ENCODE measurements at places on chromosomes 11 and 22. TPM values are rescaled to one million over a fixed set of nuclear protein-coding genes. Genes with fewer than 3 reads are reported as not detected.
A peak's percentile ranks its signal among the peaks of the same experiment; 100 is the strongest.

OR51B2 gene
- not detected for polyA plus RNA-seq

DNA sequence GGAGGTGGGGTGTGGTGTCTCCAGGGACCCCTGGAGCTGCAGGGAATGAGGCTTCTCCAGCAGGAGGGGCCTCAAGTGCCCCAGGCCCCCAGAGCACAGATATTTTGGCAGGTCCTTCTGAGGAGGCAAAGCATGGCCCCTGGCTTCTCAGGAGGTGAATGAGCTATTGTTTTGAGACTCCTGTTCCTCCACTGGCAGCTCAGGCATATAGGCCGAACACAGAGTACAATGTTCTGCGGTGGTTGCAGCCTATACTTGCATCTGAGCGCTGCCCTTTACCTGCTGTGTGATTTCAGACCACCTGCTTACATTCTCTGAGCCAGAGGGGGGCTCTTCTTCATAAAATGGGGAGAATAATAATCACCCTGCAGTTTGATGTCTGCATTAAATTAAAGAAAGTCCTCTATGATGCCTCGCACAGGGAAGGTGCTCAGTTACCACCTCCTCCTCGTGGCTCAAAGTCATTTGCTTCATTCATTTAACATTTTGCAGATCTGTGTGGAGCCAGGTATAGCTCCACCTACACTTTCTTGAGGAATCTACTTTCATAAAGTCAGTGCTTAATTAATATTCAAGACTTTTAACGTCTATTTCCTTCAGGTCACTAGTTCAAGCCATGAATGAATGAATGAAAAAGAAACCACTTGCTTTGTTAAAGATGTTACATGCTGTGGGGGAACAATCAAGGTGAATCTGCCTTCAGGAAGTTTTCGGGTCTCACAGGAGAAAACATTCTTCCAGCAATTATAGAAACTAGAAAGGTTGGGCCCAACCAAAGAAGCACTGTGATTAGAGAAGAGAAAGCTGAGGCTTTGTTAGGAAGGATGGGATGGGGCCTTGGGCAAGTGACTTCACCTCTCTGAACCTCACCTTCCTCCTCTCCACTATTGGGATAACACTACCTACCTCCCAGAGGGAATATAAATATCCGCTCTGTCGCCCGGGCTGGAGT, 68.4 kb downstream of the ADAMTS15 start:
- no peak for DNase-seq

DNA sequence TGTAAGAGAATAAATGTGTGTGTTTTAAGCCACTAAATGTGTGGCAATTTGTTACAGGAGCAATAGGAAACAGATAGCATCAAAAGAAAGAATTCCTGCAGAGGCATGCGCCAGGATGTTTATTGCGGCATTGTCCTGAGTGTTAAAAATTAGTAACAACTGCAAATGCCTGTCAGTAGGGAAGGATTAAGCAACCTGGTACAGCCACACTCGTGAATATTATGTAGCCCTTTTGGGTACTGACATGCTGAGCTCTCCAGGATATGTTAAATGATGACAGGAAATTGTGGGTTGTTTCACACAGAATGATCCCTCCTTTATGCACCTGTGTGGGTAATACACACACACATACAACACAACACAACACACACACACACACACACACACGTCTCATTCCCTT, 69.7 kb upstream of the MYOD1 start:
- no peak for DNase-seq

GRCh38 chr22:24153959-24154358, 27.3 kb upstream of the SUSD2 start:
- DNase-seq: no peak

MCHR1 gene
- not detected for polyA plus RNA-seq

DNA sequence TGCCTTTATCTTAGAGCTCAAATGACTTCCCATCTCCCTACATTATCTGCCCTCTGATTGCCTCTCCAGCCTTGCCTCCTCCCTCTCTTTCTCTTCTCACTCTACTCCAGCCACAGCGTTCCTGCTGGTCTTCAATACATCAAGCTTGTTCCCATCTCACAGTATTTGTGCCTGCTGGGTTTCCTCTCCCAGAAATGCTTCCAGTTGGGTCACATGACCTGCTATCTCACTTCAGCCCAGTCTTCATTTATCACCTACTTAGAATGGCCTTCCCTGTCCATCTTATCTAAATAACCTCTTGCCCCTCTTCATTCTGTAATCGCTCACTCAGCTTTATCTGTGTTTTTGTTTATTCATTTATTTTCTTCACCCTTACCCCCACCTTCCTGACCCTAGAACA, 61.8 kb upstream of the FAR1 start:
- DNase-seq: no peak

- peak; percentile 27 for DNase-seq
Observed at GRCh38 chr11:122717264-122717867, 61.8 kb downstream of the UBASH3B start.

DNA sequence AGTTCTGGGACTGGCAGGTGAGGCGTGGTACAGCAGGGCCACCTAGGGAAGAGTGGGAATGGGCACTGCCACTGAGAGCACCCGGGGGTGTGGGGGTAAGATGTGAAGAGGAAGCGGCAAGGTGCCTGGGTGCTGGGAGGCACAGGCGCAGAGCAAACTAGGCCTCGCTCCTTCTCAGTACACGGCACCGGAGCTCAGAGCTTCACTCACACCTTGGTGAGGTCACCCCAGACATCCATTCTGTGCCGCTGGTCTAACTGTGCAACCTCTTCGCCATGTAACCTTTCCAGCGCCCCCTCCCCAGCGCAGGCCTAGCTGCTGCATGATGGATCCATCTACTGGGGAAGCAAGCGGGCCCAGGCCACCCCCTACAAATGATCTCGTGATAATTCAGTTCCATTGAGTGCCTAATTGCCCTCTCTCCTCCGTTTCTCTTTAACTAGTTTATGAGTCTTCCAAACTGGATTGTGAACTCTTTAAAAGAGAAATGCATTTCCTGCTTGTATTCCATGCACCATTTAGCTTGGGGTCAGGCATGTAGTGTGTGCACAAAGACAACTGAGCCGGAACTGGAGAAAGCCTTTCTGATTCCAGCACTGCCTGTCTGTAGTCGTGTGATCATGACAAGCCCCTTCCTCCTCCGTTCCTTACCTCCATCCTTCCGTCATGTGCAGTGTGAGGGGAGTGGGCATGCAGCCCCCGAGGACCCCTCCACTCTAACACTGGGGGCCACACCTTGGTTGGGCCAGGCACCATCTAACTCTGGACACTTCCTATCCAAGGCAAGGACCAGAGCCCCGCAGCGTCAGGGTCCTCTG, 1475.2 kb downstream of the TBC1D22A start:
- no peak for DNase-seq

DNA sequence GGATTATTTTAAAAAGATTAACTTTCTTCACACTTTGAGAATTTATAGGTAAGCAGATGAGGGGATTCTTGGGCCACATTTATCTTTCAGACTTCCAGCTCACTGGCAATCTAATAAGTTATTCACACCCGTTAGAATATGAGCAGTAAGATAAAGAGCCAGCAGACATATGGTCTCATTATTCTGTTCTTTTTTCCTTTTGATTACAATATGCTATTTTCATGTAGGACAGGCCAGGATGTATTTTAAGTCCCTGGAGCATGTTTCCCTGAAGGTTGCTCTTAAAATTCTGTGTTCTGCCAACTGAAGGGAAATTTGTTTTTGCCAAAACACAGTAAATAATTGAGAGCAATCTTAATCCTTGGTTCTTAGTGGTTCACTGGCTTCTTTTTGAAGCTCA, 22.2 kb downstream of the PDHX start:
- DNase-seq: no peak

- no peak for DNase-seq
Observed at GRCh38 chr22:44024288-44024921, at the start of gene PARVB. PARVB (plus strand) TSS chr22:44024302; CDS start chr22:44024340, 38 bp downstream.

DNA sequence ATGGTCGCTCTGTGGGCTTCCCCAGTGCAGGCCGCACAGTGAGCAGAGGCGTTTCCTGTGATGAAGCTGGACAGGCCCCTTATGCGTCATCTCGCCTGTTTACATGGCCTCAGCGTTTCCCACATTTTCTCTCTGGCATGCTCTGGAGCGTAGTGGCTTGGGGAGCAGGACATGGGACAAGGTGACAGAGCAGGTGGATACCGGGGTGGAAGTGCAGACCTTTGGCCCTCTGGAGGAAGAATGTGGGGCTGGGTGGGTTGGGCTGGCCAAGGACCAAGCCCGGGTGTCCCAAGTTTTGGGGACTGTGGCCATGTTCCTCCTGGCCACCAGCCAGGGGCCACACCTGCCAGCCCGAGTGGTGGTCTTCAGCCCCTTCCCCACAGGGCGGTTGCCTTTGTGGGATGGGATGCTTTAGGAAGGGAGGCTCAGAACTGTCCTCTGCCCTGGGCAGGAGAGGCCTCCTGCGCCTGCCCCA, 446.6 kb downstream of the TBC1D22A start:
- DNase-seq: no peak

DNA sequence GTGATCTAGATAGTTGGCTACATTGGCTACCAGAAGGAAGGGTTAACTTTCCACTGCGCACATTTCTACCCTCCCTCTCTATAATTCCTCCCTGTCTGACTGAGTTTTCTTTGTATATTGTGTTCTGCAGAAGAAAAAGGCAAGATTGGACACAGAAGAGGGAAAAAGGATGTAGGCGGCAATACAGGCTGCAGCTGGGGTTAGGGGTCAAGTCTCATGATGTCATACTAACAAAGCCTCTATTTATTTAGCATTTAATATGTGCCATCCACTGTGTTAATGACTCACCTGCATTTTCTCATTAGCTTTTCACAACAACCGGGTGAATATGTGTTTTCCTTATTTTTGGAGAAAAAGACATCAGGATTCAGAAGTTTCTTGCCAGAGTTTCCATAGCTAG, 2.0 kb downstream of the FAM83F start:
- no peak for DNase-seq

SMIM35 gene
- polyA plus RNA-seq: 0.68 TPM

- no peak for DNase-seq
Observed at GRCh38 chr22:48513446-48513845, 1314.2 kb downstream of the BRD1 start.

CTTN gene
- not detected for polyA plus RNA-seq

B3GAT1 gene
- not detected for polyA plus RNA-seq

DNA sequence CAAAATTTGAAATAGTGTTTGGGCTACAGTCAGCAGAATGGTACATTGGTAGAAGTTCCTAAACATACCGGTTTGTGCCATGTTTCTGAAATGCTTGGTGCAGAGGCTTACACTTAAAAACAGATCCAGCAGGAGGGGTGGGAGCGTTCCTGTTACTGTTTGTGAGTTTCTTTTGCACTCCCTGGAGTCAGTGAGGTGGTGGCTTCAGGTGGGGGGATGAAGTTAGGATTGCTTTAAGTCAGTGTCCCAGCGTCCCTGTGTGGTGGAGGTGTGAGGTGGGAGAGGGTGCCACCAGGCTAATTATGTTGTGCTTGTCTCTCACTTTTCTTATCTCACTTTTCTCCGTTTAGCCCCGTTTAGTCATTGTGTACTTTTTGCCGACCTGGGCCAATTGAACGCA, 9.7 kb downstream of the TNRC6B start:
- DNase-seq: no peak

CCS gene
- 53.4 TPM for polyA plus RNA-seq

DNA sequence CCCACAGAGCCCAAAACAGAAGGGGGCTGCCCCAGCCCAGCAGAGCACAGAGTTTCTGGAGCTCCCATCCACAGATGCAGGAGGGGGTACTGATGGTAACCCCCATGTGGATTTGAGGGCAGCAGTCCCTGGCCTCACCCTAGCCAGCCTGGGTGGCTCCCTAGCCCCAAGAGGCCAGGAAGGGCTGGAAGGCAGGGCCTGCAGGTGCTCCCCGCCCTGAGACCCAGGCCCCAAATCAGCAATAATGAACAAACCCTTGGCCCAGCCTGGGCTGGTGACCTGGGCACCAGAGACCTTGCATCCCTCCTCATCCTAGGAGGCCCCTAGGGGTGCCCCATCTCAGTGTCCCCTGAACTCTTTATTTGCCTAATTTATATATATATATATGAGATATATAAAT, 61.6 kb downstream of the MORC2 start:
- DNase-seq: no peak

DNA sequence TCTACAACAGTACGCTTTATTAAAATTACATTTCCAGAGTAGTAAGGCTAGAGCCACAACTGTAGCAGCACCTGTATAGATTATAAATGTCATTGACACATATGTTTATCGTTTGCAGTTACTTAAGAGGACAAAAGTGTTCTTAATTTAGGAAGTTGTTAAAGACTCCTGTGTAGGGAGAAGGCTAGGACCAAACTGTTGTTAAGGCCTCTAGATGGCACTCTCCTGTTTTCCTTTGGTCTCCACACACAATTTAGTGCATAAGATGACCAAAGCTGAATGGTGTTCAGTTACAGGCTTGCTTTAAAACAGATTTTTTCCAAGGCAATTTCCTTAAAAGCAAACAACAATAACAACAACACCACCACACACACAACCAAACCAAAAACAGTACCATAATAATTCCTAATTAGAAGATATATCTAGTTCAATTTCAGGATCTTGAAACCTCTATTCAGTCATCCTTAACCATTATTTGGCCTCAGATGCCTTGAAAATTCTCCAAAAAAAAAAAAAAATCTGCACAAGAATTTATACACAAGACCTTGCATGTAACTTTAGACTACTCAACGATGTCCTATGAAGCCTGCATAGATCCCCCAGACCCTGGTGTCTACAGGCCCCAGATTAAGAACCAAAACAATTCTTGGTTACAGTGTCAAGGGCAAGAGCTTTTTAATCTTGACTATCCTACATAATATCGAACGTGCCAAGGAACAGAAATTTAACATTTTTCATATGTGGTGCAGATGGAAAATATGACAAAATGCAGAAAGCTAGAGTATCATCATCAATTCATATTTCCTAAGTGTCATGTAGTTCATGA, 42.6 kb upstream of the APOA1 start:
- DNase-seq: peak; percentile 49

- no peak for DNase-seq
Observed at GRCh38 chr11:37442576-37442975, 844.5 kb upstream of the RAG2 start.

USH1C gene
- not detected for polyA plus RNA-seq

DNA sequence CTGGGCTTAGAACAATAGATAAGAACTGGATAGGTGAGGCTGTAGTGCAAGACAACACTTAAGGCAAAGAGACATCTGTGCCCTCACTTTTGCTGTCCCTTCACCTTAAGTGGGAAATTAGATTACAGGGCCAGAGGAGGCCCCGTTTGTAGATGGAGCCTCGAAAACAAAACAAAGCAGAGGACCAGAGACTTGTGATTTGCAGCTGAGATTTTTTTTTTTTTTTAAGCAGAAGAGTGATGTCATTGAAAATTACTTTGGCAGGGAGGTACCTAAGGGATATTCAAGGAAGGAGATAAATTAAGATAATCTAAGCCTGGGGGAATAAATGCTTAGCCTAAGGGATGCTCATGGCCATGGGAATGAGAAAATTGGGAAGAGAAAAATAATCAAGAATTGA, 31.4 kb downstream of the ZC3H12C start:
- no peak for DNase-seq

GRCh38 chr22:50121202-50121740, 31.5 kb downstream of the MOV10L1 start:
- no peak for DNase-seq

DNA sequence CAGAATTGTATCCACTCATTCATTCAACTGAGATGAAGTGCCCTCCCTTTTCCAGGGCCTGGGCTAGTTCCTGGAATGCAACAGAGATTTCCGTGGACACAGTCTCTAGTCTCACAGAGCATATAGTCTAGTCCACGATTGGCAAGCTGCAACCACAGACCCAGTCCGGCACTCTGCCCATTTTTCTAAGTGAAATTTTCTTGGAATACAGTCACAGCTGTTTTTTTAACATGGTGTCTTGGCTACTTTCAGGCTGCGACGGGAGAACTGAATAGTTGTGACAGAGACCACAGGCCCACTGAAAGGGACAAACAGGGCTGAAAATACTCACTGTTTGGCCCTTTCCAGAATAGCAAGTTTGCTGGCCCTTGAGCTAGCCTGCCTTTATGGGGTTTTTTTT, 29.2 kb downstream of the ALG12 start:
- DNase-seq: no peak

ANKK1 gene
- not detected for polyA plus RNA-seq
